ENCODE measurements at places on chromosomes 12 and 14. TPM values are rescaled to one million over a fixed set of nuclear protein-coding genes. Genes with fewer than 3 reads are reported as not detected.

DNA sequence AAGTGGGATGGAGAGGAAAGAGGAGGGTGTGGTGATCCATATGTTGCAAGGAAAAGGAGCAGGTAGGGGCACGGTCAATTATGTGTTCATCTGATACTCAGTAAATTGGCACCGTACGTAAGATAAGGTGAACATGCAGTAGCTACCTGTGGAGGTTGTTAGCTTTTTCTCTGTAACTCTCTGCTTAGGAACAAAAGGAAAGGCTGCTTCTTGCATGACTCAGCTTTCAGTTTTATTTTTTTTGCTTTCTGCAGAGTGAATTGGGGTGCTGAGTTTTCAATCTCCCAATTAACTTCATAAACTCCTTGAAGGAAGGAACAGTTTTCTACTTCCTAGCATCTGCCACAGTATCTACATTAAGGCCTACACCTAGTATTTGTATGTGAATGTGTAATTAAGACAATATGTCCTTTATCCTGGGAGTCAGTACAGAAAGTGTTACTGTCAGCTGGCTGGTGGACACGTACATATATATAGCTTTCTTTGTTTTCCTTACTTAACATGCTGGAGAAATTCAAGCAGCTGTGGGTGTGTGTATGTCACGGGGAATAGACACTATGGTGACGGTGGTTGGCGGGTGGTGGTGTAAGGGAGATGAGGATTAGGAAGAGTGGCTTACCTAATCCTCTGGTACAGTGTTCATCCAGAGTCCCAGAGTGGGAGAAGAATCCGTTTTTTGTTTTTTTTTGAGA is 40.1 kb upstream of the WNK1 start:
- H3K27me3 ChIP-seq = no peaks in the 10 kb centered on the region
- no peak overlapping the region for H3K27ac ChIP-seq

- H3K4me3 ChIP-seq = no peak overlapping the region
- H3K36me3 ChIP-seq = no peaks in the 10 kb centered on the region
- H3K4me1 ChIP-seq = no peaks in the 10 kb centered on the region
- no peaks in the 10 kb centered on the region for H3K27me3 ChIP-seq
- no peak overlapping the region for H3K27ac ChIP-seq
- no peak for DNase-seq
These were observed 38.3 kb downstream of the SSPN start for GRCh38 chr12:26233631-26234030.

GRCh38 chr12:101854747-101855146 is 22.6 kb upstream of the DRAM1 start:
- no peak for DNase-seq
- no peaks in the 10 kb centered on the region for H3K36me3 ChIP-seq
- H3K27ac ChIP-seq = peak overlapping the region; percentile 21

The SLC6A15 gene
- not detected for total RNA-seq

Data from Caco-2 (cell line).